Stimulated activated CD8-positive, alpha-beta memory T cell treated with anti-CD3 and anti-CD28 coated beads, Interleukin-4, amount 100 ng/mL, for 1 hour (primary cell): ENCODE measurements at places on chromosomes 1 and 21.

DNA sequence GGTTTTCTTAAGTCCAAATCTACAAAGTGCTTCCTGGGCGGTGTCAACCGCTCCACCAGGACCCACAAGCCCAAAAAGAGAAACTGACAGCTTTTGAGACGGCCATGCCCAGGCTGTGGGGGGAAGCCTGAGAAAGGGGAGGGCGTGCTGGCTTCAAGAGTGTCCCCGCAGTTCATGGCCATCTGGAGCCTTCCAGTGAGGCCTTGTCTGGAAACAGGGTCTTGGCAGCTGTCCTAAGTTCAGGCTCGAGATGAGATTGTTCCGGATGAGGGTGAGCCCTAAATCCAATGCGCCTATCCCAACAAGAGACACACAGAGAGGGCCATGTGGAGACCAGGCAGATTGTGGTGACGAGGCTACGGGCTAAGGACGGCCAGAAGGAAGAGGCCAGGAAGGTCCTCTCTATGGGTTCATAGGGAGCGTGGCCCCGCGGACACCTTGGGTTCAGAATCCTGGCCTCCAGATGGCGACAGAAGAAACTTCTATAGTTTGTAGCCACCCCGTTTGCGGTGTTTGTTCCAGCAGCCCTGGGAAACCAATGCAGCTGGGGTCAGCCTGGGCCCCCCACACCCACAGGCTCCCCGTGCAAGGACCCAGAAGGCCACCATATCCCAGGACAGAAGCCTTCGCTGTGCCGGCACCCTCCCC is 70.2 kb downstream of the ARHGEF16 start:
- no peak for DNase-seq

- no peak for DNase-seq
These were observed 250.8 kb downstream of the KCNJ6 start for GRCh38 chr21:37665230-37666024.

DNA sequence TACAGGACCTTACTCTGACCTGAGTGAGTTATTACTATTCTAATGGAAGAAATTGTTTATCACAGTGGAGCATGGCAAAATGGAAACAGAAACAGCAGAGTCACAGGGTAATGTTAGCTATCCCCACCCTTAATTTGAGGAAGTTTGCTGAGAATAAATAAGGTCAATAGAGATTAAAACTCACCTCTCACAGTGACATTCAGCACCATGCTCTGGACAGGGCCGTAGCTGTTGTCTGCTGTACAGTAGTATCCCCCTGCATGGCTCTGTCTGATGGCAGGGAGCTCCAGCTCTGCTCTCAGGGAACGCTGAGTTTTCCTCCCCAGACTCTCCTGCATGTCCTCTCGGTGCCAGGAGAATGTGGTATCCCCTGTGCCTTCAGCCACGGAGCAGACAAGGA is 11.9 kb downstream of the FCRL4 start:
- DNase-seq: no peak

DNA sequence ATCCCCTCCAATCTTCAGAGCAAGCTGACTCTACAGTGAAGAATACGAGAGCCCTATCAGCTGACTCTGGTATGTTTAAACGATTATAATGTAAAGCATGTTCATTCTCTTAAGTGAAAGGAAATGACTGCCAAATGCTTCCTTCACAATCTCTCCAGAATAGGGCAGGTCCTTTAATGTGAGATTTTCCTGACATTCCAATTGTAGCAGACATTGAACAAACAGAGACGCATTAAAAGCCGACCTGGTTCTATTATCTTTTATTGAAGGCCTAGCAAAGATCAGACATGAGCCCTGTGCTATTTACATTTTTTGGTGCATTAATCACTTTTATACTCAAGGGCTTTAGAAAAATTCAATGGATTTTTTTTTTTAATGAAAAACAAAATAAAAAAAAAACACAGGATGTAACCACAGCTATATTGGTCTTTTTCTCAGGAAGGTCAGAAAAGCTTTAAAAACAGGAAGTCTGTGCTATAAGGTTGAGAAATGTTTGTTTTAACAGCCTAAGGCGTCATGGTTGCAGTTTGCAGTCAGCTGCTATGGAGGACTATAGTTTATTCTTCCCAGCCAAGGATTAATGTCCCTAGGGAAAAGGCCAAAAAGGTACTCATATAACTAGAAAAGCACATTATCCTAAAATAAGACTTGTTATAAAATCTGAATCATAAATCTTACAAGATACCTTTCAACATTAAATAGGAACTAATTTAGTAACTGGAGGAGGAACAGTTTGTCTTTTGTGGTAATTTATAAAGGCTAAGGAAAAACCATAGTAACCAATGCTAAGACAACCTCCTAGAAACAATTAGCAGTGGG is 104.8 kb downstream of the RERE start:
- DNase-seq: no peak

DNA sequence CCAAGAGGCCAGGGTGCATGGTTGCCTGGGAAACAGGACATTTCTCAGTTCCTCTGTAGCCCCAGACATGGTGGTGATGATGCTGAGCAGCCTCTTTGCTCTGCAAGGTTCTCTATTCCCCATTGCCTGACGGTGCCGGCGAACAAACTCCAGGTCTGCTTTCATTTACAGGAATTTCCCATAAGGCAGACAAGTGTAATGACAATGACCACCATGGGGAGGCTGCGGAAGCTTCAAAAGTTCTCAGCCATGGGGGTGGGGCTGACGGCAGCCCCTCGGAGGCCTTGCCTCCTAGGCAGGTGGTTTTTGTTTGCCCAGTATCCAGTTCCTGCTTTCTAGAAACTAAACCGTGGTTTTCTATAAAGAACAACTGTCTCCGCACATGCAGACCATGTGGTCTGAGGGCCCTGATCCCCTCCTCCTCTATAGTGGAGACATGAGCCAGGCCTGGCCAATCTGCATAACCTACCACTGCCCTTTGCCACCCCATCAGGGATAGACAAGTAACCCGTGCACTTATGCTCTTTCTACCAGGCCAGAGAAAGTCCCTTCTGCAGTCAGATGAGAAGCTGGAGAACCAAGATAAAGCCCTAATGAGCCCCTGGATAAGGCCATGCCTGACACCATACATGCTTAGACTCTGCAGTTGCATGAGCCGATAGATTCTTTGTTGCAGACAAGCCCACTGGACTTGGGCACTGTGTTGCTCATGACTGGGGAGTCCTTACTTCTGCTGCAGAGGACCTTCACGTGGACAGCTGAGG is 54.1 kb downstream of the LDLRAD2 start:
- no peak for DNase-seq

DNA sequence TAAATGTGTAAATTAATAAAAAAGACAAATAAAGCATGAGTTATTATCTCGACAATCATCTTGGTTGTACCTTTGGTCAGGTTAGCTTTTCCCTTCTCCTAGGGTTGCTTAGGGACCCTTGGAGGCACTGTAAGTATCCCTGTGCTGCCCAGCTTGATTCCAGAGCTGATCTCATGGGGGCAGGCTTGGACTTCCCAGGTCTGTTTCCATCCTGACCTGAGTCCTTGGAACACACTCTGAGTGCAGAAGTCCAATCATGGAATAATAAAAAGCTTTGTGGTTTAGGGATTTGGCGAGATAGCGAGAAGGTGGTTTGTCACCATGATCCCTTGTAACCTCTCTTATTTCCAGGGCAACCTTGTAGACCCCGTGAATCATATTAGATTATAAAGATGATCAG is 18.7 kb upstream of the PAPPA2 start:
- DNase-seq: no peak

DNA sequence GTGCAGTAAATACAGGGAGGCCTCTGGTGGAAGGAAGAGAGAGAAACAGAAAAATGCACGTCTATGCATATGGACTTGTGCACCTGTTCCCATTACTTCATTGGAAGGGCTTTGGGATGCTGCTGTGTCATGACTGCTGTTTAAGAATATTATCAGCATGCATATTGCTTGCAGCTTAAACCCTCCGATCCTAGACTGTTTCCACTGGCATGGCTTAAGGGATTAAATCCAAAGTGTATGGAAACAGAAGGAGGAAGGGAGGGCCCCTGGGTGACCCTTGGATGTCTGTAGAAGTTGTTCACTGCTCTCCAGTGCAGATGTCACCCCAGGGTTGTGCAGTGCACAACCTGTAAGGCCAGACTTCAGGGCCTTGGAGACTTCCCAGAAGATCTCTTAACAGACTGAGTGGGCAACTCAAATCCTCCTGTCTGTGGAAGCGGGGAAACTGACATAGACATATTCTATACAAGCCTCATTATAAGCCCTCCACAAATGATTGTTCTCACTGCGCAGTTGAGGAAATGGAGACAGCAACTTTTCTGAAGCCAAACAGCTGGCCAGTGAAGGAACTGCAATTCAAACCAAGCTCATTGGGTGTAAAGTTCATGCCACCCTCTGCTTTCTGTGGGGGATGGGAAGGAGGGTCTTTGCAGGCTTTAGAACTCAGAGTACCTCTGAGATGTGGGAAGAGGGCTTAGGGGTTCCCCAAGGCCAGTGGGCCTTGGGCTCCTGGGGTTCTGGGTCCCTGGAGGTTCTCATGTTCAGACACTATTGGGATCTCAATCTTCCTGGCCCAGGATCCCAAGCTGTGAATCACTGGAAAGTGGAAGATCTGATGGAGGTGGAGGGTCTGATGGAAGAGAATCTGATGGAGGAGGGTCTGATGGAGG is 73.8 kb downstream of the UMODL1 start:
- DNase-seq: no peak

- DNase-seq: no peak
These were observed 167.3 kb downstream of the ZZZ3 start for GRCh38 chr1:77514921-77515776.

DNA sequence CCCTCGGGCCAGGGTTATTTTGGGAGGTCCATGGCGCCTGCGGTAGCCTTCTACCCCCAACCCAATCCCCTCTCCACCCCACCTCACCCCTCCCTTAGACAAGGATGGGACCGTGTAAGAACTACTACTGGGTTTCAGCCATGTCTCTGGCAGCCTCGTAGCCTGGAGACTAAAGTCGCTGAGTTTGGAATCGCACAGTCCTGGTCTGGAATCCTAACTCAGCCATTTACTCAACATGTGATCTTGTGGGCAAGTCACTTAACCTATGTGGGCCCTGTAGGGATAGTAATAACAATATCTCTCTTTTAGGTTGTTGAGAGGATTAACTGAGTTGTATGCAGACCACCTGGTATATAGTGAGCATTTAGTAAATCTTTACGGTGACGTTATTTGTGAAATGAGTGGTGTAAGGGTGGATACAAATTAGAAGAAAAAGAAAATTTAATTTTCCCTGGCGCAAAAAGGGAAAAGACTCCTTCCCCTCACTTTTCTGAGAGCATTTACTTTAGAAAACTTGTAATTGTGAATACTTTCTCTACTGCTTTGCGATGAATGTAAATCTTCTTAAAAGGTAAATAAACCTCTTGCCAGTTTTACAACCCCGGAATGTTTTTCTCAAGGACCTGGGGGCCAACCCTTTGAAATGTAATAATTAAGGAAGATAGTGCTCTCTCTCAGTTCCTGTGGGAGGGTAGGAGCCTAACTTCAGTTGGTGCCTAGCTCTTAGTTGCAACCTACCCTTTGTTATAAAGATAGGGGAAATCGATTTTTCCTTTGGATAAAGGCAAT is 615 bp upstream of the MRPS15 start:
- DNase-seq: no peak

DNA sequence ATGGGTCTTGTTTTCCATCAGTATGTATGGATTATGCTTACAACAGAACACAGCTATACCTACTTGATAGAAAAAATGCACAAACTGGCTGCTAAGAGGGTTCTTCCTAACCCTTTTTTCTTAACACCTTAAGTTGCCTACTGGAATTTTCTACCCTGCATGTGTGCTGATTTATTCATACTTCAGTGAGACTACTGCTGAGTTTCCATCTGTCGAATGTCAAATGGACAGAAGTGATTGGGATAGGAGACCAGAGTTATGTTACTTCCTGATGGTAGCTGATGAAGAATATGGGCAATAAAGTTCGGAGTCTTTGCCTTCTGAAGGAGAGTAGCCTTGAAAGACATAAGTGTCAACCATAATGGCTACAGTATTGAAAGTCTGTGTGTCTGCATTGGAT is 6.5 kb upstream of the DNM3 start:
- DNase-seq: no peak

DNA sequence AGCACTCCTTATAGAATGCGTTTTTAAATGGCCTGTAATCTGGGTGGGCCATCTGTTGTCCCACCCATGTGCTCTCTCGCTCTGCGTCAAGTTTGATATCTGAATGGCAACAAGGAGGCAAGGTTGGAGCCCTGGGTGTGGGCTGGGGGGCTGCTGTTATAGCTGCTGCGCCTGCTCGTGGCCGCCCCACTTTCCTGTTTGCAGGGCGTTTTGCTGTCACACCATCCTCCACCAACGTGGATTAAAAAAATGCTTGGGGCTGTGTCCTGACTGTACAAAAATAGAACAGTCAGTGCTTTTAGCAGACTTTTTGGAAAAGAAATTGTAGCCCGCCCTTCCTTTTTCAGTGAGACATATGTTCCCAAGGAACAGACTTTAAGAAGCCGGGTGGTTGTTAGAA is 25.4 kb downstream of the UMODL1 start:
- no peak for DNase-seq

- no peak for DNase-seq
These were observed 18.8 kb downstream of the KIF21B start for GRCh38 chr1:201004732-201005131.

GRCh38 chr1:150545486-150546032 is 3.6 kb upstream of the ADAMTSL4 start:
- DNase-seq: no peak

DNA sequence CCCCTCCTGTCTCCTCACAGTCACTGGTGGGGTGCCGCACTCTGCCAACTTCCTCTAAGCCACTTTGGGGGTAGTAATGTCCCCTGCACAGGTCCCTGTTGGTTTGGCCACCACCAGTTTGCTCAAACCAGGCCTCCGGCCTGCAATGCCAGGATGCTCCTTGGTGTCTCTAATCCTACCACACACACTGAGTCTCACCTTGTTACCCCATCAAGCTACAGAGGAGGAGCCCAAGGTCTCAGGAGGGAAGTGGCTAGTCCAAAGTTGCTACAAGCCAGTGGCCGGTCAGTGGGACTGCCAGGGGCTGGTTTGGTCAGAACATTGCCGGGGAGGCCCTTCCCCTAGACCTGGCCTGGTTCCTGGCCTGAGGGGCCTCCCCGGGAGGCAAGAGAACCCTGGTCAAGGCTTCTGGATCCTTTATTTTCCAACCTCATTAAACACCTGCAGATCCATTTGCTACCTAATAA is 21.5 kb upstream of the LRP8 start:
- no peak for DNase-seq

- no peak for DNase-seq
These were observed 2.6 kb downstream of the ZP4 start for GRCh38 chr1:237888143-237888542.

DNA sequence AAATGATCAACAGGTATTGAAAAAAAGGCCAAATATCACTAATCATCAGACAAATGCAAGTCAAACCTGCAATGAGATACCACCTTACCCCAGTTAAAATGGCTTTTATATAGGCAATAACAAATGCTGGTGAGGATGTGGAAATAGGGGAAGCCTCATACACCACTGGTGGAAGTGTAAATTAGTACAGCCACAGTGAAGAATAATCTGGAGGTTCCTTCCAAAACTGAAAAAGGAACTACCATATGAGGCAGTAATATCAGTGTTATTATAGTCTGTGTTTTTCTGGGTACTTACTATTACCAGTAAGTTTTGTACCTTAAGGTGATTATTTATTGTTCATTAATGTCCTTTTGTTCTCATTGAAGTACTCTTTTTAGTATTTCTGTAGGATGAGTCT is 201.3 kb downstream of the MRPL39 start:
- DNase-seq: no peak
